ENCODE measurements at places on chromosomes 3 and 15.

GRCh38 chr15:71185706-71186105 is 70.4 kb downstream of the THSD4 start:
- no peak for DNase-seq

DNA sequence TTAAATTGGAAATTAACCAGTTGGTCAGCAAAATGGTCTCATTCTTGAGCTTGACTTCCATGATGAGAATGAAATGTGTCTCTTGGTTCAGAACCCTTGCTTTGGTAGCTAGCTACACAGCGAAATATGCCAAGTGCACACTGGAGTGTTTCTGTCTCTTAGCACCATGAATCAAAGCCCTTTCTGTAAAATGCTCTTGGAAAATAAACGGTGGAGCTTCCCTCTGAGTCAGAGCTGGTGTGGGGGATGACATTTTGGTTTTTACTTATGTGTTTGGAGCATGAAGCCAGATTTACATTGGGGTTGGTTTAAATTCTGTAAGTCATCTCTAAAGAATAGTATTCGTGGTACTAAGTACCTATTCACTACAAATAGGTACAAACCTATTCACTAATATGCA is 85.1 kb upstream of the NANOGP8 start:
- DNase-seq, result no peak

DNA sequence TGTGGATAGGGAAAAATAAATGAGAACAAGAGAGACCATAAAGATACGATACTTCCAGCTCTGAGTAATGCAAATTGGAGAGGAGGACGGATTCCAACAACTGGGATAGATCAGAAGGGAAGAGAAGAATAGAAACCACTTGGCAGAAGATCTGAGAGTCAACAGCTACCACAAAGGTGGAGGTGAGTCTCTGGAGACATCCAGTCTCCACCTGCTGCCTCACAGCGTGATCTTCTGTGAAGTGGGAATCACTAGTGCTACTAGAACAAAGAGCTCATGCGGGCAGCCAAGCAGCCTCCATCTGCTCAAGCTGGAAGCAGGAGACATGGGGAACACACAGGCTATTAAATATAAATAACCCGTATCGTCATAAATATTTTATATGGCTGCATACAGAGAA is 558.5 kb upstream of the CFAP20DC start:
- no peak for DNase-seq

- DNase-seq, result no peak
Measured at GRCh38 chr3:25587094-25587493, 77.6 kb downstream of the TOP2B start.

DNA sequence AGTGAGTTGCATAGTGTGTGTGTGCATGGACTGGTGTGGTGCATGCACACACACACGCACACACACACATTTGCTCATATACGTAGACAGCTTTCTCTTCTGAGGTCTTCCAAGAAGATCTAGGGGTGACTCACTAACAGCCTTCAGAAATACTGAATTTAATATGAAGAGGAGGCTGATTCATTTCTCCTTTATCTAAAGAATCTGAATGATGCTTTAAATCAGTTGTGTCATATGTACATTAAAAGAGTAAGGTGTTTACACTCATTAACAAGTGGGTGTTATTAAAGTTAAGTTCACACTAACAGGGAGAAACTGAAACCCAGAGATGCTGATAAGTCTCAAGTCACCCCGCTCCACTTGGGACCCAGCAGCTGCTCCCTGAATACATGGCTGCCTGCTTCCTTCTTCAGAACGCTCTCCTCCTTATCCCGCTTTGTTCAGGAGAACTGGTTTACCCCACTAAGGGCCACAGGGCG is 22.0 kb downstream of the TMPRSS7 start:
- no peak for DNase-seq

All from ecto neural progenitor cell (in vitro differentiated cells).